Calu3 (cell line): ENCODE measurements at places on chromosomes 2 and 18. TPM values are rescaled to one million over a fixed set of nuclear protein-coding genes. Genes with fewer than 3 reads are reported as not detected.

- no peak for DNase-seq
Measured at GRCh38 chr2:112728029-112728362, 7.2 kb downstream of the NT5DC4 start.

The MC2R gene
- not detected in 2 replicates for total RNA-seq

GRCh38 chr2:231795525-231796327, 9.5 kb downstream of the COPS7B start:
- DNase-seq, result peak; percentile 81

DNA sequence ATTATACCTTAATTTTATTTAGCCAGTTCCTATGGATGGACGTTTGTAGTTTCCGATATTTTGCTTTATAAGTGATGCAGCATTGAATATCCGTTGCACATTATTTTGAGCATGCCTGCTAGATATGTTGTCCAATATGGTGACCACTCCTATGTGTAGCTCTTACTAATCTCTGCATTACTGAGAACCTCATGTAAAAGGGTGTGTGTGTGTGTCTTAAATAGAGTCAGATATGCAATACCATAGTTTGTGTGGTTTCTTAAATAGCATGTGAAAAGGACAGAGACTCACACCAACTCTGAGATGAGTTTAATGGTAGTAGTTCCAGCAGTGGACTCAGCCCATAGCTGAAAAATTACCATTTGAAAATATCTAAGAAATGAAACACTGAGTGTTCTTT, 32.3 kb downstream of the CD8A start:
- no peak for DNase-seq

- DNase-seq, result no peak
Measured at GRCh38 chr18:55300421-55300935, 287.5 kb downstream of the TCF4 start.

The CTAGE1 gene
- total RNA-seq, result not detected in 2 replicates

DNA sequence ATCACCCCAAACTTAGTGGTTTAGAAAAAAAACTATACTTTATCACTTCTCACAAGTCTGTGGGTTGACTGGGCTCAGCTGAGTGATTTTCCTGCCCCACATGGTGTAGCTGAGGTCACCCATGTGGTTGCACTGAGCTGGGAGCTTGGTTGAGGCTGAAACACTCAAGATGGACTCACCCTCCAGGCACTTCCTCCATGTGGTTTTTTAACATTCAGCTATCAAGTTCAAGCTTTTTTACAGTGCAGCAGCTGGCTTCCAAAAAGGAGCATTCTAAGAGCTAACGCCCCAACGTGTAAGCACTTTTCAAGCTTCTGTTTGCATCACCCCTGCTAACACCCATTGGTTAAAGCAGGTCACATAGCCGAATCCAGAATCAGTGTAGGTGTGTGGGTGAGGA, 105.9 kb upstream of the CREB1 start:
- DNase-seq, result no peak

The ACP1 gene
- total RNA-seq, result 120 and 124 TPM in 2 replicates

GRCh38 chr2:207897541-207898353, 127.6 kb downstream of the PLEKHM3 start:
- DNase-seq, result no peak

GRCh38 chr2:183665425-183665824, 541.2 kb downstream of the NUP35 start:
- DNase-seq, result no peak

DNA sequence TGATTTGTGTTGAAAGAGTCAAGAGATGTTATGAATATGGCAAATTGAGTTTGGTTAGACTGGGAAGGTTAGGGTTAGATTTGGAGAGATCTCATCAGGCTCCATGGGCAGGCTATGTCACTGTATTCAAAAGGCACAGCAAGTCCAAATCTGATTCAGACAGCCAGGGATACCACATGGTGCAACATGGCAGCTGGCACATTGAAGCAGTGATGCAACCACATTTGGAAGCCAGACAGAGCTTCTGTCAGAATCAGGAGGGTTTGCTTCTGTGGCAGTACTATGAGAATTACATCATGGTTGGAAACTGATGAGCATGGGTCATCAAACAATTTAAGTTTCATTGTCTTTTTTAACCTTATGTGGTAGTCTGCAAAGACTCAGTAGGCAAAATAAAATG, 772.2 kb downstream of the SUCLG1 start:
- no peak for DNase-seq

DNA sequence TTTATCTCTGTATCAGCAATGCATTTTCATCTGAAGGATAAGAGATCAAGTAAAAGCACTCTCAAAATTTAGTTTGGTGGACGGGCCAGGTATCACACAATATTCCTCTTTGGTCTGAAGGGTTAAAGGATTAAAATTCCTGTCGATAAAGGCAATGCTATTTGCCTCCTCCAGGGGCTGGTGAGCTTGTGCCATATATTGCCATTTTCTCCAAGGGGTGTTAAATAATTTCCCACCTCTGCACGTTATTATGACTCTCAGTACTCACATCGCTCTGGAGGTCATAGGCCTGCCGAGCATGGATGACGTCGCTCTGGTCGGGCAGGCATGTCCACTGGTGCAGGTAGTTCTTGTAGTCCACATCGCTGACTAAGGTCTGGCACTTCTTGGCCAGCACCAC, 94.2 kb downstream of the NEB start:
- no peak for DNase-seq
